ENCODE measurements at places on chromosomes 12 and 14. TPM values are rescaled to one million over a fixed set of nuclear protein-coding genes. Genes with fewer than 3 reads are reported as not detected.

Gene ANO2
- total RNA-seq = 0.39 TPM

Gene PRKD1
- 1.2 TPM for total RNA-seq

Gene SIX4
- 2.7 TPM for total RNA-seq

Gene ZNF740
- total RNA-seq = 18.1 TPM

Gene ADSS1
- 5.9 TPM for total RNA-seq

Gene NANOG
- total RNA-seq = under 0.01 TPM

Gene HOXC9
- not detected for total RNA-seq

Gene DACT1
- 41.2 TPM for total RNA-seq

Gene CPM
- total RNA-seq = 4.3 TPM
